ENCODE measurements at places on chromosomes 16 and 17.

DNA sequence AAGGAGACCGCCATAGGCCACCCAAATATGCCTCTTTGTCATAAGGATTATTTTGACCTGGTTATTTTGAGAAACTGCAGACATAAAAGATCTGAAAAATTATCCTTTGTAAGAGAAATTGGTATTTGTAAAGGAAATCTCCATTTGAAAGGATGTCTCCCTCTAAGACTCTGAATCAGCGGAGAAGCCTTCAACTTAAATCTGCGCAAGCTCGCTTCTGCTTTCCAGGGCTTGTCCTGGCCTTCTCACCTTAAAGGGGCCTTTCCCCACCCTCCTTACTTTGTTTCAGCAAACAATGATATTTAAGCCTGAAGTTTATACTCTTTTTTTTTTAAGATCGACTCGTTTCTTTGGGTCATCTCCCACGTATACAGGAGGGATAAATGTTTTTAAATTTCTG lies 34.5 kb downstream of the HSBP1 start:
- no peak for DNase-seq

- DNase-seq = no peak
Observed at GRCh38 chr17:63696381-63696961, 3.5 kb downstream of the LIMD2 start.

GRCh38 chr17:70353408-70354092 lies 184.2 kb downstream of the KCNJ2 start:
- DNase-seq = no peak

DNA sequence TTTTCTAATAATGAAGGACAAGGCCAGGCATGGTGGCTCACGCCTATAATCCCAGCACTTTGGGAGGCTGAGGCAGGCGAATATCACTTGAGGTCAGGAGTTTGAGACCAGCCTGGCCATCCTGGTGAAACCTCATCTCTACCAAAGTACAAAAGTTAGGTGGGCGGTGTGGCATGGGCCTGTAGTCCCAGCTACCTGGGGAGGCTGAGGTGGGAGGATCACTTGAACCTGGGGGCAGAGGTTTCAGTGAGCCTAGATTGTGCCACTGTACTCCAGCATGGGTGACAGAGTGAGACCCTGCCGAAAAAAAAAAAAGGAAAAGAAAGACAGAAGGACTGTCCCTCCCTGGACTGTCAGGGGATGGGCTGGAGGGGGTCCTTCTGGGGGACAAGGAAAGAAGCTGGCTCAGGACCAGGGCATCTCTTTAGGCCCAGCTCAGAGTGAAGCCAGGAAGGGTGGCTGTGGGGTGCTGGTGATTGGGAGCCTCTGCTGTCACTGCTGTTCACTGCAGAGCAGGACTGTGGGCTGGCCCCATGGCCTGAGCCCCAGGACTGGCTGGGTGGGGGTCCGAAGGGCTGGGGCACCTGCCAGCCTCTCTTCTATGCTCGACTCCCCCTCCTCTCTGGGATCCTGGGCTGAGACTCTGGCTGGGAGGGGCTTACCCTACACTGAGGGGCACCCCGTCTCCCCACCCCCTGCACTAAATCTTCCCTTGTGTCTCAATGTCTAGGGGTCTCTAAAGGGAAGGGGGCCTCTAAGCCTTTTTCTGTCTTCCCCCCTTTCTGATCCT lies 909 bp upstream of the ARHGAP23 start:
- DNase-seq = no peak

- DNase-seq = no peak
Observed at GRCh38 chr17:47996201-47996600, 25.3 kb downstream of the CDK5RAP3 start.

DNA sequence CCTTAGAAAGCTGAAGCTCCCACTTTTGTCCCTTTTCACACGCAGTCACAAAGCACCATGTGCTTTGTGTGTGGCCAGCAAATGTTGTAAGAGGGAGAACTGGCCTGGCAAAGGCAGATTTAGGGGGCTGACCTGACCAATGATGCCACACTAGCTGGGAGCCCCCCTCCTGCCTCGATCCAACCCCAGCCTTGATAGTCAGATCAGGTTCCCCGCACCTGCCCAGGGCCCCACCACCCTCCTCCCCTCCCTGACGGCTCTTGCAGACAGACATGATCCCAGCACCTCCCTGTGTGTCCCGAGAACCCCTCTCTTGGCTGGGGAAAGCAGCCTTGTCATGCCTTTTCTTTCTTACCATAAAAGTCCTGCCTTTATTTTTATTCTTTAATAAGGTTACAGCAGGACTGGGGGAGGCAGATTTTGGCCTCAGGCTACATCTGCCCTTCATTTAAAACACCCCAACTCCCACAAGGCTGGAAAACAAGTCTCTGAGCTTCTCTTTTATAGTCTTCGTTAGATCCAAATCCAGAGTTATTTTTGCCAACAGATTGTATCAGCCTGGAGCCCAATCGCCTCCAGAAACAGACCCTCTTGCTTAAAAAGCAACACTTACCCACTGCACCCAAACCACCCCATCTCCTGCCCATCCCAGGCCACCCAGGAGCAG lies 201.8 kb upstream of the CDH5 start:
- no peak for DNase-seq

DNA sequence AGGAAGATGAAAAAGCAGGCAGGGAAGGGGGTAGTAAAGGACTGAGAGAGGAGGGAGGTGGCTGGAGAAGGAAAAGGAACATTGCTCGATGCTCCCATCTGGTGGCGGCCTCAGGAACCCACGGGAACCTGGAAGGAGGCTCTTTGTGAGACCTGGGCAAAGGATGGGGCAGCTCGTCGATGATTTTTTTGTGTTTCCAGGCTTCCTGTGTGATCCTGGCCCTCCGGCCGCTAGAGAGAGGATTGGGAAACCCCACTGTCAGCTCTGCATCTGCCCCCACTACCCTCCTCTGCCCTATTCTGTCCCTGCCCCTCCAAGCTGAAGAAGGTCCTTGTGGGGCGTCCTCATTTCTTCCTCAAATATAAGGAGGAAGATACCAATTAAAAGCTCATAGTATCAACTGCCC lies 6.6 kb downstream of the WFIKKN2 start:
- DNase-seq = no peak

- DNase-seq = no peak
Observed at GRCh38 chr16:68375801-68376536, 65.2 kb downstream of the PRMT7 start.

DNA sequence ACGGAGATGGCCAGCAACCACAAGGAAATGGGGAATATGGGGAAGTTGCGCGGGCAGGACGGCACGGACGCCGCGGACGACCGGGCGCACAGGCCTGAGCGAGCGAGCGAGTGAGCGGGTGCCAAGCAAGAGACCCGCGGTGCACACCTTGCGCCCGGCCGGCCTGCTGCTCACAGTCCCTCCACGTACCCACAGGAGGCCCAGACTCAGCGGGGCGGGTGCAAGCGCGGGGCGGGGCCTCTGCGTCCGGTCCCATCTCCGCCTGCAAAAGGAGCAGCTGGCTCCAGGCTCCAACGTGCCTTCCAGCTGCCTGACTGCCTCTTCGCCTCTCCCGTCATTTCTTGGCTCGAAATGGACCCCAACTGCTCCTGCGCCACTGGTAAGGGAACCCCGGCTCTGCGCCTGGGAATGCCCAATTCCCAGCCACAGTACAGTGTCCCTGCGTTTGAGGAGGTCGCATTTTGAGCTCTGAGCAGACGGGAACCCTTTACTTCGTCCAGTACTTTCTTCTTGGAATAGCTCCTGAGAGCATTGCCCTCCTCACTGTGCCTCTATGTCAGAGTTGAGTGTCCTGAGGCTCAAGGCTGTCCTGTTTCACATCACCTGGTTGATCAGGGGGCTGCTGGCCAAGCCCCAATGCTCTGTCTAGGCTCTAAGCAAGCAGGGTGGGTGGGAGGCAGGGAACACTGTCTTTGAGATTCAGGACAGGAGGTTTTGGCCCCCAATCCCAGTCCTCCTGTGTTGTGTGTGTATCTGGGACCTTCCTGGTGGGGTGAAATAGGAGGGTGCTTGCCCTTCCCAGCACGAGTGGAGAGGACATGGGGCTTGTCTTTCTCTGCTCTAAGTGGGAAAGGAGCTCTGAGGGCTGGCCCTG lies 8.1 kb upstream of the MT1E start:
- no peak for DNase-seq

DNA sequence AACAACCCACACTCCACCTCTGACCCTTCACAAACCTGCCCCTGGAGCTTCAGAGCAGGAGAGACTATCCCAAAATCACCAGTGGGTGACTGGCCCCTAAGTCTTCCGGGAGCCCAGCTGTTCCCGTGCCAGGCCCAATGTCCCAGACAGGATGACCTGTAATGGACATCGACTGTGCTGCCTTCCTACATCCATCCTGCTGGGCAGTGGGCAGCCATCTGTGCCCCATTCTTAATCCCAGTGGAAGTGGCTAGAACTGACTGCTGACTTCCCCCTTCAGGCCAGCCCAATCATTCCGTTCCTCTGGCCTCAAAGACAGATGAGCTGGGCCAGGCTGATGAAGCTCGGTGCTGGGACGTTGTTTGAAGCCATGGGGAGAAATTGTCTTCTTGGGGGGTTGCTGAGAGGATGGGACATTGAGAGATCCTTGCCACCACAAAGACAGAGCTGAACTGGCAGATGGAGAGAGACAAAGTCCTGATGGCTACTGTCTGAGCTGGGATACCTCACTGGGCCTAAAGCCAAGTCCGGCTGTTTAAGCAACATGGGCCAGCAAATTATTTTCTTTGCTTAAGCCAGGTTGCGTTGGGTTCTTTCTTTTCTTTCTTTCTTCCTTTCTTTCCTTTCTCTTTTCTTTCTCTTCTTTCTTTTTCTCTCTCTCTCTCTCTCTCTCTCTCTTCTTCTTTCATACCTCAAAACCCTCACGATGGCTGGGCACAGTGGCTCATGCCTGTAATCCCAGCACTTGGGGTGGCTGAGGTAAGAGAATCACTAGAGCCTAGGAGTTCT lies 17.9 kb upstream of the ALOX15B start:
- no peak for DNase-seq
